ENCODE measurements at places on chromosomes 1 and 21.

DNA sequence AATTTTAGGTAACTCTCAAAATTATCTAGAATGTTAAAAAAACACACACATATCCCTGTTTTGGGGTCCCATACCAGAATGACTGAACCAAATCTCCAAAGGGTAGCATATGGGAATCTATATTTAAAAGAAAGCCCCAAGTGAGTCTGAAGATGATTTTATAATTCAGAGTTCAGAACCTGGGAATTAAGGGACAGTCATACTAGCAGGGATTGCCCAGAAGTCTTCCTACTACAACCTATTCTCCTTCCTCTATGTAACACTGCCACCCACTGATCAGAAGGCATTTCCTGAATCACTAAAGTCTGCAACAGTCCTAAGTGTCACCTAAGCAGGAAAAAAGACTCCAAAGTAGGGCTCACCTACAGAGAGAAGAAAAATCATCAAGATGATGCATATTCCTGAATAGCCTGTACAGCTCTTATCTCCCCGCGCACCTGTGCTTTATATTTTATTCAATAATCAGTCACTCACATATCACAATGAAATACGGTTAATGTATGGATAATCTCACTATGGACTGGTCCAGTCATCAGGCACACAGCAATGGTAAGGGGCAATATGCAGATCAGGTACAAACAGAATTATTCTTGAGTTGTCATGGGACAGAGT, 4.9 kb downstream of the RGS1 start:
- peak; percentile 17 for DNase-seq

DNA sequence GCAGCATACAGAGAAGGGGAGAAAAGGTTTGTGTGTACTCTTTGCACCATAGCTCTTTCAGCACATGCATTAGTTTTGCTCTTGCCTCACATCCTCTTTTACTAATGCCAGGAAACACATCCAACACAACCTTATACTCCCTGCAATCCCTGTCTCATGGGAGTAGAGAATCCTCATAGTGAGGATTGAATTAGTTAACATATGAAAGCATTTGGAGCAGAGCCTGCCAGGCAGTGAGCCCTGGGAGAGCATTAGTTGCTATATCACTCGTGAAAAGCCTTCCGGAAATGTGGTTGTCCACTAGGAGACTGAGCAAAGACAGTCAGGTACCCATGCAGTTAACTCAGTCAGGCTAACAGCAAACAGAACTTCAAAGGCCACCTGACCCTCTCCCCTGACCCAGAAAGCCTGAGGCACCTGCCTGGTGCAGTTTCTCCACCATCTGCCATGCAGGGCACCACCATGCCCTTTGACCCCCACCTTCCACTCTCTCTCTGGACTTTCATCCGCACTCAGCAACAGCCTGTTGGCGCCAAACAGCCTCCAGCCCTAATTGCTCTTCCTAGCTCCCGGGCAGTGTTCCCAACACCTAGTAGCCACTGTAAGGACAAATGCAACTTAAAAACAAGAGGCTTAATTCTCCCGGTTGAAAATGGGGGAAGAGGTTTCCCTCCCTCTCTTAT, 14.9 kb upstream of the AGT start:
- DNase-seq: no peak

DNA sequence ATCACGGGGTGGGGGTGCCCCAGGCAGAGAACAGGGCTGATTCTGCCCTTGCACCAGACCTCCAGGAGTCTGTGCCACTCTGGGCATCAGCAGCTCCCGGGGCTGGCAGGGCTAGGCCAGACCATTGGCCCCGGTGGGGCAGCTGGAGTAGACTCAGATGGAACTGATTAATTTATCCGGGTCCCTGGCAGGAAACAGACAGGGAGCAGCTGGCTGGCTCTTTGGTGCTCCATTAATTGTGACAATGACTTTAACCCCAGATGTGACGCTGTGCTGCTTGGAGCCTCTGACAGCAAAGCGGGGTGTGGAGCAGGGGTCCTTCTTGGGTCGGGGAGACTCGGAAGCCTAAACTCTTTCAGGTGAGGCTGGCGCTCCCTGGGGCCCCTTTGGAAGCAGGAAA, 9.5 kb downstream of the EPHA8 start:
- DNase-seq: no peak

GRCh38 chr1:207503950-207504349, 8.0 kb downstream of the CR1 start:
- DNase-seq: no peak

DNA sequence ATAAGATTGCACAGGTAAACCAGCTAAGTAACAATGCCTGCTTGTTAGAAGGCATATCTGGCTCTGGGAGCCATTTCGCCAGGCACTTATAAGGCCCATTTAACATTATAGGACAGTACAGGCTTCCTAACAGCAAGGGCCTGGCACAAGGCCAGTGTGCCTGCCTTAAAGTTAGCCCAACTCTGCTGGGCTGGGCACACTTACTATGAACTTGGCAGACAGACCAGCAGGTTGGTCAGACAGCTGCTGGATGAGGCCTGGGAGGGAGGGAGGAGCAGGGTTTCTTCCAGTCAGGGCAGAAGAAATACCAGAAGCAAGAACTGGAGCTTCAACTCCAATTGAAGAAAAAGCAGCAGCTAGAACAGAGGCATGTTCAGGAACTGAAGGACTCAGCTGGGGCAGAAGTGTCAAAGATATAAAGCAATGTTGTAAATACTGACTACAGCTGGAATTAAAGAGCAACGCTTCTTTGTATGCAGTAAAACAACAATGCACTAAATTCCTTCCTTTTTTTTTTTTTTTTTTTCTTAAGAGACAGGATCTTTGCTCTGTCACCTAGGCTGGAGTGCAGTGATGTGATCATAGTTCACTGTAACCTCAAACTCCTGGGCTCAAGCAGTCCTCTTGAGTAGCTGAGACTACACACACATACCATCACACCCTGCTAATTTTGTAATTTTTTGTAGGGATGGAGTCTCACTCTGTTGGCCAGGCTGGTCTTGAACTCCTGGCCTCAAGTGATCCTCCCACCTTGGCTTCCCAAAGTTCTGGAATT, 4.9 kb downstream of the CACHD1 start:
- DNase-seq: no peak

- no peak for DNase-seq
Observed at GRCh38 chr21:26280775-26281174, 110.2 kb upstream of the APP start.

DNA sequence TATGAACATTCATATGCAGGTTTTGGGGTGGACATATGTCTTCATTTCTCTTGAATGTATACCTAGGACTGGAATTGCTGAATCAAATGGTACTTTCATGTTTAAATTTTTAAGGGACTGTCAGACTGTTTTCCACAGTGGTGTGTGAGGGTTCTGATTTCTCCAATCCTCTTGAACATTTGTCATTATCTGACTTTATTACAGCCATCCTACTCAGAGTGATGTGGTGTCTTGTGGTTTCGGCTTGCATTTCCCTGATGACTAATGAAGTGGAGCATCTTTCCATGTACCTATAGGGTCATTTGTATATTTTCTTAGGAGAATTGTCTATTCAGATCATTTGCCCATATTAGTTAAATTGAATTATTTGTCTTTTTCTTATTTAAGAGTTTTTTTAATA, 35.4 kb upstream of the ZNF281 start:
- no peak for DNase-seq

GRCh38 chr21:31543191-31543590, 116.3 kb upstream of the SOD1 start:
- DNase-seq: no peak

GRCh38 chr1:206657751-206658150, 22.4 kb downstream of the DYRK3 start:
- DNase-seq: no peak

DNA sequence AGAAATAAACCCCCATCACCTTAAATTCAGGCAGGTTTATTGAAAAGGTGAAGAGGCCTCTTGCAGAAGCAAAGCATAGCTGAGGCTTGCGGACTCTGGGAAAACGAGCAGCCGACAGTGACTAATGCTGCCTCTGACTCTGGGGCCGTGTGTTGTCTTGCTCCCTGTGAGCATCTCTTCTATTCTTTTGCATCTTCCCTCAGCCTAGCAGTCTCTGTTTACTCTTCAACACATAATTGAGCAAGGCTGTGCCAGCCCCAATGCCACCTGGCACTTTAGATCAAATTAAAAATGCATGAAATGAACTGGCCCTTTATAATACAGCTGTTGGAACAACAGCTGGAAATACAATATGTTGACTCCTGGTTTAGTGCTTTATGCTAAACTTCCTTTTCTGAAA, 18.4 kb upstream of the REG4 start:
- DNase-seq: no peak

GRCh38 chr1:43435146-43436145, 18.3 kb downstream of the HYI start:
- no peak for DNase-seq

DNA sequence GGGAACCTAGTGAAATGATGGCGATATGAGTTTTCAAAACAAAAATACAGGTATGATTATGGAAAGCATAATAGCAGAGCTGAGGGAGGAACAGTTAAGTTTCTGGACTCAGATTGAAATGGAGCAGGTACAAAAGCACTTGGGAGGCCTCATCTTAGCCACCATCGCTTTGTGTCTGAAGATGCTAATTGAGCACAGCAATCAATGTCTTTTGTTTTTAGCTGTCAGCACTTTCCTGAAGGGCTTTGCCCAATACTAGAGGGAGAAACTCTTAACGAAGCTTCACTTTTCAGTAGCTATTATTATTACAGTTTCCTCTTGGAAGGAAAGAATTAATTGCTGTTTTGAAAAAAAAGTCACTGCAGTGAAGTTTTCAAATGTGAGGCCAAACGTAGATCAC, 348.7 kb downstream of the RWDD3 start:
- DNase-seq: no peak

GRCh38 chr1:70714149-70714548, 303.1 kb downstream of the CTH start:
- no peak for DNase-seq

GRCh38 chr1:182968151-182968741, 15.3 kb upstream of the SHCBP1L start:
- DNase-seq: no peak

- no peak for DNase-seq
Observed at GRCh38 chr1:176141449-176141848, 65.6 kb downstream of the COP1 start.

DNA sequence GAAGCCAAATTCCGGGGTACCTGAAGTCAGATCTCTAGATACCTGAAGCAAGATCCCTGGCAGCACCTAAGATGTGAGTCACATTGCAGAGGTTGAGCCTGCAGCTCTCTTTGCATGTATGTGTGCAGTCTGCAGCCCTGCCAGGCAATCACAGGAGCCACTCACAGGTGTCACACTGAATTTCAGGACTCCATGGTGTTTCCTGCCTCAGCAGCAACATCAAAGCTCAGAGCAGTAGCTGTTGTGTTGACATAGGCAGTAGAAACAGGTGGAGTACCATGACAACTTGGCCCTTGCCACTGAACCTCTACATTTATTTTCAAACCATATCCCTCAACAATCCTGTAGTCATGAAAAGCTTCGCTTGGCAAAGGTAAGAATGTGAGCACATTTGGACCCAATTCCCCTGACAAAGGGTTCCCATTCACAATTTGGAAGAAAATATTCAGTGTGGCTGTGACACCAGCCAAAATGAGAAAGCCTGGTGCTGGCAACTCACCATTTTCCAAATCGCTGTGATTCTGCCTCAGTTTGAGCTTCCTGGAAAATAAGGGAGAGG, 419.8 kb upstream of the NFIA start:
- DNase-seq: no peak

DNA sequence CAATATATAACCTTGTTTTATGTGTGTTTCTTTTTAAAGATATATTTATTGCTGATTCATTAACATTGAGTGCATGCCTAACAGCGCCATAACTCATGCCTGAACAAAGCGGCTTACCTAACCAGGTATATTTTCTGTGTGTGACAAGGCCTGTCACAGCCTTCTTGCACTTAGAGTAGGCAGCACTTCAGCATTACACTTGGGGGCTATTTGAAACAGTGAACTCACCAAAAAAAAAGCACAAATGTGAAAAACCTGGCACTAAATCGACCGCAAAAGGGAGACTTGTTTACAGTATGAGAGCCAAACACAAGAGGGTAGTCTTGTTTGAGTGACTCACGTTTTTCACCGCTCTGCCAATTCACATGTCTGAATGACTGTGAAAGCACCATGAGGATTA, 111.7 kb downstream of the DISP1 start:
- no peak for DNase-seq

DNA sequence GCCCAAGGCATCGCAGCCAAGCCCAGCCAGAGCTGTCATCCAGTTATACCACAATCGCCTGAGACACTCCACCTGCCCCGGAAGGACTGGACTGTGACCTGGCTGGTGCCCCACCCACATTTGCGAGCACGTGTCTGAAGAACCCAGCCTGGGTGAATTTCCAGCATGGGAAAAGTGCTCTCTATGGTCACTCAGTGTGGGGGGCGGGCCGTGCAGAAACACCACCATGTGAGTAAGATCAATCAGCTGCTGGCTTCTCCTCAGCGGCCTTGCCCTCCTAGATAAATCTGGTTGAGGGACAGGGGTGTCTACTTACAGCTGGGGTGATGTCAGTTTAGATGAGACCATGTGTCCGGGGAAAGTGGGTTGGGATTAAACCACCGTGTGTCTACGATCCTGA, 44.8 kb downstream of the URB1 start:
- DNase-seq: no peak

DNA sequence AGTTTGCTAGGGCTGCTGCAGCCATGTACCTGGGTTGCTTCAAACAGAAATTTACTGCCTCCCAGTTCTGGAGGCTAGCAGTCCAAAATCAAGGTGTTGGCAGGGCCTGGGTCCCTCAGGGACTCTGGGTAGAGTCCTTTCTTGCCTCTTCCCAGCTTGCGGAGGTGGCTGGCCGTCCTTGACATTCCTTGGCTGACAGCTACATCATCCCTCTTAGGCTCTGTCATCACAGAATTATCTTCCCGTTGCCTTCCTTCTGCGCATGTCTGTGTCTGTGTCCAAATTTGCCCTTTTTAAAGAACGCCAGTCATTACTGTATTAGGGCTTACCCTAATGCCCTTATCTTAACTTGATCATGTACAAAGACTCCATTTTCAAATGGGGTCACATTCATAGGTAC, 37.6 kb upstream of the PGBD5 start:
- DNase-seq: no peak

DNA sequence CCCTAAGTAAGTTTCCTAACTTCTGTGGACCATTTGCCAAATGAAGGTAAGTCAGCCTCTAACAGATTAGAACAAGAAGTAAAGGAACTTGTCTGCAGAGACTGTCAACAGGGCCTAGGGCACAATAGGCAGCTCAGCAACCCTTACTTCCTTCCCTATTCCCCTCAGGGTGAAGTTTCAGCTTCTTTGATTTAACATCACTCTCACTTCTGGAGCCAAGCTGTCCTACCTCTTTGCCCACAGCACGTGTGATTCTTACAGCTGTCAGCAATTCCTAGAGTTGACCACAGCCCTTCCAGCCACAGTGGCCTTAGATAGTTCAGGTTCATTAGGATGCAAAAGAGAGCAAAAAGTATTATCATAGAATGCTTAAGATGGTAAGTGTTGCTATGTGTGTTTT, 7.6 kb upstream of the EIF4G3 start:
- DNase-seq: no peak
